ENCODE measurements at places on chromosomes 7 and 10. TPM values are rescaled to one million over a fixed set of nuclear protein-coding genes. Genes with fewer than 3 reads are reported as not detected.

GRCh38 chr7:71021131-71021530, 110.8 kb upstream of the GALNT17 start:
- DNase-seq = no peak

DNA sequence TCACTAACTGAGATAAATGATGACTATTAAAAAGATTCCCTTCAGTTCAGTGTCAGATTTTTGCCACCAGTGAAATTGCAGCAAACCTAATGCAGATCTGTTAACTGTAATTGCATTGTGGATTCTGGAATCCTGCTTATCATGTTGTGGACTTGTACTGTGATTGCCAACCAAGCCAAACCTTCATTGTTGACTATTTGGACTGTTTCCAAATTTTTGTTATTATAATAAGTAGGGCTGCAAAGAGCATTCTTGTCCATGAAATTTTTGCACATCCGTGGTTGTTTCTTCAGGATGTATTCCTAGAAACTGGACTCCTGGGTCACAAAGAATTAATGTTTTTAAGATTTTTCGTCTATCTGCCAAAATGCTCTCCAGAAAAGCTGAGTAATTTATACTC, 281.6 kb upstream of the ZMIZ1 start:
- DNase-seq = no peak

The IKZF5 gene
- total RNA-seq = 2.9 TPM

- no peak for DNase-seq
Observed at GRCh38 chr7:50771120-50772002, 11.3 kb downstream of the GRB10 start.
